ENCODE measurements at places on chromosomes 1 and 21.

- DNase-seq: no peak
Measured at GRCh38 chr1:162680419-162681121, 48.3 kb downstream of the DDR2 start.

- DNase-seq: no peak
Measured at GRCh38 chr1:199746666-199747384, 280.7 kb upstream of the NR5A2 start.

GRCh38 chr1:167288390-167289074, 67.8 kb downstream of the POU2F1 start:
- DNase-seq: no peak

- no peak for DNase-seq
Measured at GRCh38 chr1:84665703-84666317, 24.5 kb downstream of the SSX2IP start.

DNA sequence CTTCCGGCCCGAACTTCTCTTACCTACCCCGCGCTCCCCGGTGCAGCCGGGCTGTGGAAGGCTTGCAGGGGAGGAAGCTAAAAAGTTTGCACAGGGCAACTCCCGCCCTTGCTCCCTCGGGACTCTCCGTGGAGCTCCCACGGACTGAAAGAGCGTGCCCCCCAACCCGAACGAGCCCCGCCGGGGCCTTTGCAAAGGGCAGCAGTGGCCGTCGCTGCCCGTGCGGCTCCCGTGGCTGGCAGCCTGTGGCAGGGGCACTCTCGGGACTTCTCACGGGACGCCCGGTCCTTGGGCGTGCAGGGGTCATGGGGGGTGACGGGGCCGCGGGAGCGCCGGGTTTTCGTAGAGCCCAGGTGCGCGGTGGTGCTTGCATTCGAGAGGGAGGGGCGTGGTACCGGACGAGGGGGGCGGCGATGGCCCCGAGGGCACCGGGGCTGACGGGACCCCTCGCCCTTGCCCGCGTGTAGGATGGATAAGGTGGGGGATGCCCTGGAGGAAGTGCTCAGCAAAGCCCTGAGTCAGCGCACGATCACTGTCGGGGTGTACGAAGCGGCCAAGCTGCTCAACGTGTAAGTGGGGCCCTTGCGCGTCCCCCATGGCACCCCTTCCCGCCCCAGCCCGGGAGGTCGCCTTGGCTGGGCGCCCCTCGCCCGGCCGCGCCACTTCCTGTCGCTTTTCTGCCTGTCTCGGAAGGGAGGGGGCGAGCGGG, 711 bp downstream of the GADD45A start:
- no peak for DNase-seq

GRCh38 chr1:101119289-101119688, 93.7 kb upstream of the DPH5 start:
- DNase-seq: no peak

Data from cerebellar cortex (tissue), 1 donor.